Fibroblast of the conjunctiva (primary cell): ENCODE measurements at places on chromosomes 5 and 9.

DNA sequence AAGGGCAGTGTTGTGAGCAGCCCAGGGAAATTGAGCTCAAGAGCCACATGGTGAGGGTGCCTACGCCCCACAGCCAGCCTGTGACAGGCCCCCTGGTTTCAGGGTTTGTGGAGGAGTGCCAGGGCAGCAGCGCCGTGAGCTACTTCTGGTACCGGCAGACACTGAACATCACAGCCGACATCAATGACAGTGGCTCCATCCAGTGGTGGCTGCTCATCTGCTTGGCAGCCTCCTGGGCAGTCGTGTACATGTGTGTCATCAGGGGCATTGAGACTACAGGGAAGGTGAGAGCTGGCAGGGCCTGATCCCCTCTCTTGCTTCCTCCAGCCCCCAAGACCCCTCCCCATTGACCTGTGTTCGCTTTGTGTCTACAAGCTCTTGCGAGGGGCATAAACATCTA, 10.2 kb downstream of the SLC6A18 start:
- DNase-seq: no peak

GRCh38 chr9:96219026-96219899, 82.7 kb downstream of the HSD17B3 start:
- DNase-seq: no peak

DNA sequence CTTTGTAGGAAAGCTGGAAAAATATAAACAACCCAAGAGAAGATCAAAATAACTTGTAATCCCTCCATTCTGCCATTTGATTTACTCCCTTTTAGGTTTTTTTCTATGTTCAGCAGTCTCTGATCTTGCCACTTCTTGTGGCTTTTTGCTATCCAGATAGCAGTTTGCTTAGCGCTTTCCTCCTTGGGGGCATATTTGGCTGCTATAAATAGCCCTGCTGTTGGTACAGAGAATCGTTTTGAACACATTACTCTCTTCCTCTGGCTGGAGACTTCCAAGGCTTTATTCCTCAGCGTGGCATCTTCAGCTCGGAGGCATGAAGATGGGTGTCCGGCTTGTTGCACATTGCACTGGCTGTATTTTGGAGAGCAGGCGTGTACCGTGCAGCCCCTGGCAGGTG, 38.6 kb downstream of the HMCN2 start:
- DNase-seq: no peak

GRCh38 chr9:108333530-108333983, 522.2 kb downstream of the ACTL7B start:
- no peak for DNase-seq

DNA sequence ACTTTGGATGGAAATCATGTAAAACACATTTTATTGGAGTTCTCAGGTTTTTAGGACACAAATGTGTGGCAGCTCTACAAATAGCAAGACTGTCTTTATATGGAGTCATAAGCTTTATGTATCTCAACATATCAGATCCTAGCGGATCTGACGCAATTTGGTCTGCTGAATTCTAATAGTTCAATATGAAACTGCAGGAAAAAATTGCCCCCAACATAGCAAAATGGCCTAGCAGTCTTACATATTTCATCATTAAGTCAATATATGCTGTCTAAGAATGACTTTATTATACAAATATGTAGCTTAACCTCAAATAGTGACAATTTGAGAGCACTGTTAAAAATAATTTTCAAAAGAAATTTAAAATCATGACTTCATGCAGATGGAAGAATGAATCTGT, 244.3 kb downstream of the TAF11L14 start:
- DNase-seq: no peak

DNA sequence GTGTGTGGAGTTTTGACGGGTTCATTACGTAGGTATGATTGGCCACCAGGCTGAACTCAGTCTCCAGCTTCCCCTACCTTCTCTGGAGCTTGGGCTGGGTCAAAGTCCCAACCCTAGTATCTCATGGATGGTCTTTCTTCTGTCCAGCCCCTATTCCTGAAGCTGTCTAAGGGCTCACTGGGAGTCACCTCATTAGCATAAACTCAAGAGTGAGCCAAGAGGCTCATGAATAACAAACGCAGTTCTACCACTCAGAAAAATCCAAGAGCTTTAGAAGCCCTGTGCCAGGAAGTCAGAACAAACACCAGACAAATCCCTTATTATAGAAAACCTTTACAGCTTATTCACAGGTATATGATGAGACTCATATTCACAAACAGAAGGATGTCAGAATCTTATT, 180.3 kb upstream of the NFIL3 start:
- no peak for DNase-seq

DNA sequence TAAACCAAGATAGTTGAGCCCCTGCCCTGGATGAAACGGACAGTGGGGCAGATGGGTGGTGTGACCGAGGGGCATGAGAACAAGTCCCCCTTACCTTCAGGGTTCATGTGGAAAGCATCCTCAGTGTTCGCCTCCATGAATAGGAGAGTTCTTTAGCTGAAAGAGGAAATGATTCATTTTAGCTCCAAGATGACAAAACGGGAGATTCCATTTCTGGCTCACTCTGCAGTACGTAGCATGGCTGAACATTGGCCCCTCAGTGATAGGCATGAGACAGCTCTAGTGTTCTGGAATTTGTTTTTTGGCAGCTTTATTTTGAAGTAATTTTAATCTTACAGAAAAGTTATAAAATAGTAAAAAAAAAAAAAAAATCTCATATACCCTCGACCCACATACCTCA, 70.2 kb upstream of the AGXT2 start:
- no peak for DNase-seq

GRCh38 chr5:39829441-39829840, 404.7 kb upstream of the DAB2 start:
- DNase-seq: no peak

- DNase-seq: no peak
Measured at GRCh38 chr5:96288845-96289185, 144.2 kb downstream of the PCSK1 start.

GRCh38 chr5:169433221-169433651, 132.3 kb upstream of the SLIT3 start:
- DNase-seq: no peak

DNA sequence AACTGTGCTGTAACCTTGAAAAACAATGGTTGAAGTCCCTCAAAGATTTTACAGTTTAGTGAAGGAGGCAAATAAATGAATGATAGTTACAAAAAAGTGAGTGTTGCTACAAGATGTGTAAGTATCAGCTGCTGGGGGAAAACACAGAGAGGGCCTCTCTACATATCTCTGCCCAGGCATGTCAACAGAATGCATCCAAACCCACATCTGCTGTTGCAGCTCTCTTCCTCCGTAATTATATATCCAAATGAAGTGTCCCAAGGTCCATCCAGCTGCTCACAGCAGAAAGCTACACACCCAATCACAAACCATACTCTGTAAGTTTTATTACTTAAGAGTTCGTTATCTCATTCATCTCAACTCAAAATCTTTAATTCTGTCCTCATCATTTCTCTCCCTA, 584.6 kb downstream of the ANXA1 start:
- DNase-seq: no peak

DNA sequence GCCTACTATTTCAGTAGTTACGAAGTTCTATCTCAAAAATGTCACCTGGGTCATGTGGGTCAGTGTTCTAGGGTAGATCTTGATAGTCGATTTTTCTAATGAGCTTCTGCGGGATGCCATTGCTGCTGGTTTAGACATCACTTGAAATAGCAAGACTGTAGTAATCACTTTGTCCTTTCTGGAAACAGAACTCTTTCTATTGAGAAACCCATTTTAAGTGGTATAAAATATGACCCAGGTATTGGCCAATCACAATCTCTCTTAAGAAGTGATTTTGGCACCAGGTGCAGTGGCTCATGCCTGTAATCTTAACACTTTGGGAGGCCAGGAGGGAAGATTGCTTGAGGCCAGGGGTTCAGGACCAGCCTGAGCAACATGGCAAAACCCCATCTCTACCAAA, 17.6 kb downstream of the ARRDC3 start:
- DNase-seq: no peak

GRCh38 chr5:4361753-4362152, 766.1 kb downstream of the IRX1 start:
- DNase-seq: no peak

GRCh38 chr5:59035681-59036080, 452.8 kb downstream of the RAB3C start:
- DNase-seq: no peak

DNA sequence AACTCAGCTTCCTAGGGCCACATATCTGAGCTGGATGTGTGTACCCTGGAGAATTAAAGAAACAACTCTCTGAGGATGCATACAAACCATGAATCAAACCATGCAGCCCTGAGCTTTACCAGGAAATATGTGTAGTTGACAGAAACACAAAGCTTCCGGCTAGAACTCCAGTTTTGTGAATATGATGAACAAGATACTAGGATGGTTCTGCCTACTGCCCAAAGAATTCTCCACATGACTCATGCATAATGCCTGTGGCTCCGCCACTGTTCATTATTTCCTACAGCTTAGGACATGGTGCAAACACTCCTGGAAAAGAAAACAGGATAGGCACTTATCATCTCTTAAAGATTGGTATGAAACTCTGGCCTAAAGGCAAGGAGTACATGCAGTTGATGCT, 343.4 kb downstream of the DNAH5 start:
- DNase-seq: no peak

DNA sequence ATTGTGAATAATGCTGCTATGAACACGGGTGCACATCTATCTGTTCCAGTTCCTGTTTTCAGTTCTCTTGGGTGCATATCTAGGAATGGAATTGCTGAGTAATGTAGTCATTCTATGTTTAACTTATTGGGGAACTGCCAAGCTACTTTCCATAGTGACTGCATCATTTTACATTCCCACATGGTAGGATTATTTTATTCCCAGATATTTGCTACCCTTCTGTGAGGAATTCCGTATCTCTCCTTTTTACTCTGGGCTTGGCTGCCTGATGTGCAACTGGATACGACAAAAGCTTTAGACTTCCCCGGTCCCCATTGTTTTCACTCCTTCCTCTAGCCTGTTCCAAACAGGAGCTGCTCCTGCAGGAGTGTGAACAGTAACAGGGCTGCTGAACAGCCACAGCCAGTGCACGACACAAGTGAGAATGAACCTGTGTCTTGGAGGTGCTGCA, 7.2 kb downstream of the TAS2R1 start:
- peak; percentile 1 for DNase-seq

GRCh38 chr5:102815540-102816332, 60.6 kb downstream of the PAM start:
- no peak for DNase-seq

DNA sequence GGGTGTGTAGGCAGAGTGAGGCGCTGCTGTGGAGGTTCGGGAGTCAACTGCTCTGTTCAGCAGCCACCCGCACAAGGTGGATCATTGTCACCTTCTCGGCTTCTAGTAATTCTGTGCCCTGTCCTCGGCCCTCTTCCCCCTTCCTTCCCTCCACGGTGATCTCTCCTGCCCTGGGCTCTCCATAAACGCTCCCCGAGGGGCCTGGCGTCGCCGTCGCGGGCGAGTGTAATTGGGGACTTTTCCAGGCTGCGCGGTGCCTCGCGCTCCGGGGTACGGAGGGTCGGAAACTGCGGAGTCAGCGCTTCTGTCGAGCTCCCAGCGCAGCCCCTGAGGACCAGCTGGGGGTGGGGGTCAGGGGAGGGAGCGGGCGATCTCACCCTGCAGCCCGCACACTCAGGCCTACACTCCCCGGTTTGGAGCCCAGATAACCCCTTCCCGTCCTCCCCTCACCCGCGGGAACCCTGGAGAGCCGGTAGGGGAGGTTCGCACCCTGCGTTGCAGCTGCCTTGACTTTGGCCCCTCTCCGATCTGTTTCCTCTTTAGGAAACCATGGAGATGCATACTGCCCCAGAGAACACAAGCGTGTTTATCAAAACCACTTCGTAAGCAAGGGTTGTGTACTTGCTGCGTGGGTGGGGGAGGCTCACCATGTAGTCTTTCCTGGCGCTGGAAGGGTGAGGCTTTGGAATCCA, 188.3 kb upstream of the ZNF618 start:
- no peak for DNase-seq

DNA sequence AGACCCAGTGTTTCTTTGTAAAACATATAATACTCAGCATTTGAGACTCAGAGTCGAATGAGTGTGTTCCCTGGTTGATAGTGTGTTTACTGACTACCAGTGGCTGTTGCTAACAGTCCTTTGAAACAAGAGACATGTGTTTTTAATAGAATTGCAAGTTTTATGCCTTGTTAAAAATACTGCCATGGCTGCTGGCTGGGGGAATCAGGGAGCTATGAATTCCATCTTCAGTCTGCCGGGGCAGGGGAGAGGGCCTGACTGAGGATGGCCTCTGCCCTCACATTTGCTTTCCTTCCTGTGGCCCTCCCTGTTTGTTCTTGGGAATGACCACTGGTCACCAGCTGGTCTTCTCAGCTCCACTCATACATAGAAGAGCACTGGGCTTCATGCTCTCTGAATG, 63.8 kb downstream of the PDZD2 start:
- no peak for DNase-seq

DNA sequence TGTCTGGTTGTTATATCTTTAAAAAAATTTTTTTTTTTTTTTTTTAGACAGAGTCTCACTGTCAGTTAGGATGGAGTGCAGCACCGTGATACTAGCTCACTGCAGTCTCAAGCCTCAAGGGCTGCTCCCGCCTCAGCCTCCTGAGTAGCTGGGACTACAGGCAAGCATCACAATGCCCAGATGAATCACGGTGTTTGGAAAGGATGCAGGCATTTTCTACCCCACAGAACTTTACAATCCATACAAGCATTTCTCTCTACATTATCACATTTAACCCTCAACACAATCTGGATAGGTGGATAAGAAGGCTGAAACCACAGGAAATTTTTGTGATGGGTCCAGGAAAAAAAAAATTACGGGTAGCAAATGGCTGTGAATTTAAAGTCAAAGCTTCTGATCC, 5.8 kb upstream of the PCA3 start:
- no peak for DNase-seq

GRCh38 chr9:129998491-129999140, 44.4 kb downstream of the FNBP1 start:
- DNase-seq: no peak

DNA sequence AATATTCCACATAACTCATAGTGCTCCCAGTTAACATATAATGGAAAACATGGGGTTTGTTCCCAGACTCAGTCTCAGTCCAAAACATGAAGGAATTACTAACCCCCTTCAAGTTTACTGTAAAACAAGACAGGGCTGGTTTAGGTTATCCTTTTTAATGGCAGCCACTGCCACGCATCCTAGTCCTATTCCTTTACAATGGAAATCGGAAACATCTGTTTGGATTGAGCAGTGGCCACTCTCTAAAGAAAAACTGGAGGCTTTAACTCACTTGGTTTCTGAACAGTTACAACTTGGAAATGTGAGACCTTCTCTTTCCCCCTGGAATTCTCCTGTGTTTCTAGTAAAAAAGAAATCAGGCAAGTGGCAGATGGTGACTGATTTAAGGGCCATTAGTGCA, 609.9 kb upstream of the ACO1 start:
- DNase-seq: no peak

DNA sequence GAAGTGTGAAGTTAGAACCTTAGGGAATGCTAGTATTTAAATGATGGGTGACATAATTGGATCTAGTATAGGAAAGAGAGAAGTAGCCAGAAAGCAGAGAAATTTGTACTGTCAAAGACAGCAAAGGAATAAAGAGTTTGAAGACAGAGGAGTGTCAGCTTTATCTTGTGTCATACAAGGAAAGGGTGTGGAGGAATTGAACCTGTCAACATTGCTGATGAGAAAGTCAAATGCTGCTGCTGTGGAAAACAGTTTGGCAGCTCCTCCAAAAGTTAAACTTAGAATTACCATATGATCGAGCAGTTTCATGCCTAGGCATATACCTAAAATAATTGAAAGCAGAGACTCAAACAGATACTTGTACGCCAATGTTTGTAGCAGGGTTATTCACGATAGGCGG, 63.7 kb downstream of the DENND4C start:
- DNase-seq: no peak
